ENCODE measurements at places on chromosomes 2 and 18.

DNA sequence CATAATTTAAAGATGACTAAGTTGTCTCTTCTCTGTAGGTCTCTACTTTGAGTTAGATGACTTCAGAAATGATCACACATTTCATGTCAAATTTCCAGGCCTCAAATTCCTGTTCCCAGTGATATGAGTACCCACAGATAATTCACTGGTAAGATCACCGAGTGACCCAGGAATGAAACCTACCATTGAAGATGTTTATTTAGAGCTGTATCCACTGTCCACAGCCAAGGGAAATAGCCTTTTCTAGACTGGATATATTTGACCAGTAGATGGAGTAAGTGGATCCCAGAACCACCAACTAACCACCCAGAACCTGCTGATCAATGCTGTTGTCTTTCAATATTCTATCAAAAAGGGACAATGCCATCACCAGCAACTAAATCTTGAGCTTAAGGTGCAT lies 238.8 kb downstream of the SLC8A1 start:
- no peak for DNase-seq

GRCh38 chr18:63175264-63175663 lies 144.3 kb downstream of the BCL2 start:
- DNase-seq = no peak

GRCh38 chr18:39524370-39524769 lies 1958.8 kb upstream of the CELF4 start:
- no peak for DNase-seq

DNA sequence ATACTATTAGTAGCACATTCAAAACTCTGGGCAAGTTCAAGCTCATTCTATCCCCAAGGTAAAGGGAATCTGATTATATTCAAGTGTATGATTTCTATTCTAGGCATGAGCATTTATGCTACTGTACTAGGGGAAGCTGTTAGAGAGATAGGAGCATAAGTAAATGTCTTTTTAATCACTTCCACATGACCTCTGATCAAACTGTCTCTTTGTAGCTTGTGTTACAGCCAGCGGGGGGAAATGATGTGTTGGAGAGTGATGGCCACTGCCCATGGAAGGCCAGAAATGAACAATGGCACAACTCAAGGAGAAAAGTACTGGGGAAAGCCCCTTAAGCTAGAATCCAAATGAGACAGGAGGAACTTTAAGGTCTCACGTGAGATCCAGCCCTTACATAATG lies 894.9 kb upstream of the CDH2 start:
- no peak for DNase-seq

- no peak for DNase-seq
These were observed 89.3 kb downstream of the ADD2 start for GRCh38 chr2:70678576-70679143.

DNA sequence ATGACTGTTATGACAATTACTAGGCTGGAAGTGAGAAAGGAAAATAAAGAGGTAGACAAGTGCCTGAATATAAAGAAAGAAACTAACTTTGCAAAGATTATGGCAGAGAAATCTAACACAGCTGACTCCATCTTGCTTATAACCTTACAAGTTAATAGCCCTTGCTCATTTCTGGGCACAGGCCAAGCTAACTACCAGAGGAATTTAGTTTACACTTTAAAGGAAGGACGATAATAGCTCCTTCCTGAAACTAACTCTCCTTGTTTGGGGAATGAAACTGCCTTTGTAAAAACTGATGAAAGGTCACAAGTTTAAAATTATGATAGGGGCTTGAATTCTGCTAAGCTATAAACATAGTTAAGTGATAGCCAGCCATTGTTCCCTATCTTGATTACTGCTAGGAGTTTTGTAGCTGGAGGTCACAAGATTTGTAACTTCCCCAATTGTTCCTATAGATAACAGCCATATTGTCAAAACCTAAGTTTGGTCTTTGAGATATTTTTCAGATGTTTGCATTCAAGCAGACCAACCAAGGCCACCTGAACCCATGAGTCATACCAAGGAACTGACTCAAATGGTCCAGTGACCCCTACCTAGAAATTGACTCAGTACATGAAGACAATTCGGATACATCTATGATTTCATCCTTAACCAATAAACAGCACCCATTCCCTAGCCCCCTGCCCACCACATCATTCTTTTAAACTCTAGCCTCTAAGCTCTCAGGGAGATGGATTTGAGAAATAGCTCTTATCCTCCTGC lies 209.2 kb upstream of the LRATD1 start:
- no peak for DNase-seq
